SIG-M5 (cell line): ENCODE measurements at places on chromosomes 1 and 21.

DNA sequence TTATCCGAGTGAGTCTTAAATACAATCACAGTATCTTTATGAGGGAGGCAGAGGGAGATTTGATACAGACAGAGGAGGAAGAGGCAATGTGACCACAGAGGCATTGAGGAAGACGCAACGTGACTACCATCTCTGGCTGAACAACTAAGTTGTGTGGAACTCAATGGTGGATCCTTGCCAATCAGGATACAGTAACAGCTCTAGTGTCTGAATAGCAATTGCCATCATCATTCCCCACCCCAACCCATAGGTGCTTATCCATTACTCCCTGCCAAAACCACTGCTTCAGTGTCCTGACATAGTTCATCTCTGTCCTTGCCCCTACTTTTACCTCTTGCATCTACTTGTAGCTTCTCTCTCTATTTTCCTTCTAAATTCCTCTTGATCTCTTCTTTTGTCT is 20.5 kb upstream of the RHBDL2 start:
- DNase-seq = no peak

GRCh38 chr1:240999826-241000225 is 357.2 kb downstream of the RGS7 start:
- no peak for DNase-seq

- peak; percentile 86 for DNase-seq
Measured at GRCh38 chr1:200907611-200908097, 13.0 kb downstream of the INAVA start.

DNA sequence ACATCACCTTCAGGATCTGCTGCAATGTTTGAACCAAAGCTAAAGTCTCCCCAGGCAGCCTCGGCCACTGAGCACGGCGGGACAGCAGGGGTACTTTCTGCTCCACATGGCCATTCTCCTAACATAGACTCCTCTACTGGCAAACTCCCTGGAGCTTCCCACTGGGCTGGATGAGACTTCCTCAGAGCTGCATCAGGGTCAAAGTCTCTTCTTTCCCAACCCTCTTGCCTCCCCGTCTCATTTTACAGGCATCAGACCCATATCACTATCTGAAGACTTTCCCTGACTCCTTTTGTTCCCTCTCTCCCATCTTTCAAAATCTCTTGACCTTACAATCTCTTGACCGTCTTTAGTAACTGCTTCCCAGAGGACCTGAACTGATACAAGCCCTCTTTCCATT is 42.2 kb upstream of the KIRREL1 start:
- DNase-seq = no peak

- no peak for DNase-seq
Measured at GRCh38 chr1:172117800-172118199, 276.5 kb downstream of the DNM3 start.

GRCh38 chr1:208511242-208511860 is 267.2 kb upstream of the PLXNA2 start:
- DNase-seq = no peak

GRCh38 chr1:231424950-231425805 is 3.1 kb upstream of the EGLN1 start:
- no peak for DNase-seq

DNA sequence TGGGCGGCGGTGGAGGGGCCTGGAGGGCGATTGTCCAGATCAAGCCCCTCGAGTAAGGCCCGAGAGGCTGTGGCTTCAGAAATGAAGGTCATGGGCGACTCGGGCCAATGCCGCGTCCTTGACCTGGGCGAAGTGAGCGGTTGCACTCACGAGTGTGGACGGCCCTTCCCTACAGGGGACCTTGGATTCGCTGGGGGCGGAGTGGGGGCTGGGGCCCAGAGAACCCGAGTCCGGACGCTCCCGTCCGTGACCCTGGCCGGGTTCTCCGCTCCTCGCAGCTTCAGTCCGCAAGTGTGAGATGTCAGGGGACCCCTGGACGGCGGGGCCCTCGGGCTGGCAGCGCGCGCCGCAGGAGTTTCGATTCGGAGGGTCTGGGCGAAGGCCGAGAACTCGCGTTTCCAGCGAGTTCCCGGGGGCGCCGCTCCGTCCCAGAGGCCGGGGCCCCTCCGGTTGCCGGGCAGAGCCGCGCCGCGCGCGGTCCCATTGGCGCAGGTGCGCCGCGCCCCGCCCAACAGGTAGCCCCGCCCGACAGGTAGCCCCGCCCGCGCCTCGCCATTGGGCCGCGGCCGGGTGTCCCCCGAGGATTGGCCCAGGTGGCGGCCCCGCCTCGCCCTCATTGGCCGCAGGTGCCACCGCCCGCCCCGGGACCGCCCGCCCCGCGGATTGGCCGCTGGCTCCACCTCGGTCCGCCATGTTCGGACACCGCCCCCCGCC is at the start of gene PRKCZ:
Gene PRKCZ (plus strand): TSS at position 694 of the 714 bp plus-strand sequence. CDS start 220 bp downstream, outside the sequence.
- DNase-seq = peak; percentile 16

- DNase-seq = no peak
Measured at GRCh38 chr1:205371871-205372660, 15.3 kb upstream of the KLHDC8A start.

DNA sequence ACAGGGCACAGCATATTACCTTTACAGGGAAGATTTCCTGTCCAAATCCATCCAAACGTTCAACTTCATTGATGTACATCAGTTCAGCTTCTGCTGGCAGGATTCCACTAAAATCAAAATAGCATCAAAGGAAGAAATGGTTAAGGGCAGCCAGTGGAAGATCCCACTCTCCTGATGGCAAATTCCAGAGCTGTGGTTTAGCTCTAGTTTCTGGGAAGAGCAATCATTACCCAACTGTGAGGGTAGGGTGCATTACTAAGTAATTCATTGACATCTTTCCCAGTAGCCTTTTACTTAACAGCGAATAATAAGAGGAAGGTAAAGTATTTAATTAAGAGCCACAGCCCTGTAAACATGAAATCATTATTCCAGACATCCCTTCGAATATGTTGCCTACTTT is 120.7 kb downstream of the SMYD2 start:
- DNase-seq = no peak

- DNase-seq = no peak
Measured at GRCh38 chr1:24972221-24972914, 42.3 kb upstream of the RUNX3 start.

DNA sequence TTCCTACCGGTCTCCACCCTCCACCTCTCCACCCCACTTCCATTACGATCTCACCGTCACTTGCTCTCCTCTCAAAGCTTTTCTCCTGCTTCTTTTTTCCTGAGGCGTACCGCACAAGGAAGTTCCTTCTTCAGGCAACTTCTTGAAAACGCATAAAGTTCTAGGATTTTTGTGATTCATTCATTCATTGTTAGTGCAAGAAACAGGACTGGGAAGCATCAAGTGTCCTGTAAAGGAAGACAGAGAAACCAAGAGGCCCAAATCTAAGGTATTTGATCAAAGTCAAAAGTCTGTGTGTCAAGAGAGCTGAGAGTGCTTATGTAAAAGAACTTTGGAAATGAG is 1.3 kb upstream of the RCC2 start:
- DNase-seq = no peak

DNA sequence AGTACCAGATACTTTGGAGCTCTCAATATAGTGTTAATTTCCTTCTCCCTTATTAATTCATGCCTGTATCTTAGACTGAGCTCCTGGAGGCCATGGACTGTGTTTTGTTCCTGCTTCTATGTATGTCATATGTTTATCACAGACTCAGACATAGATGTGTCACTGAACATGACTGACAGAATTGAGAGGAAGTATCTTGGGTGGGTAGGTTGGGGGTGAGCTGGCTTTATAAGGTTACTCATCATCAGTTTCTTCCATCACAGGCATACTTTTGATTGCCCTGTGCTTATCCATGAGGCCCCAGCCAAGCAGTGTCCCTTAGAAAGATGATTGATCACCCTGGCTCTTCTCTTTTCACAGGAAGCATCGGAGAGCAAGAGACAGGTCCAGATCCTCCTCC is 5.6 kb upstream of the SH3D21 start:
- DNase-seq = no peak

DNA sequence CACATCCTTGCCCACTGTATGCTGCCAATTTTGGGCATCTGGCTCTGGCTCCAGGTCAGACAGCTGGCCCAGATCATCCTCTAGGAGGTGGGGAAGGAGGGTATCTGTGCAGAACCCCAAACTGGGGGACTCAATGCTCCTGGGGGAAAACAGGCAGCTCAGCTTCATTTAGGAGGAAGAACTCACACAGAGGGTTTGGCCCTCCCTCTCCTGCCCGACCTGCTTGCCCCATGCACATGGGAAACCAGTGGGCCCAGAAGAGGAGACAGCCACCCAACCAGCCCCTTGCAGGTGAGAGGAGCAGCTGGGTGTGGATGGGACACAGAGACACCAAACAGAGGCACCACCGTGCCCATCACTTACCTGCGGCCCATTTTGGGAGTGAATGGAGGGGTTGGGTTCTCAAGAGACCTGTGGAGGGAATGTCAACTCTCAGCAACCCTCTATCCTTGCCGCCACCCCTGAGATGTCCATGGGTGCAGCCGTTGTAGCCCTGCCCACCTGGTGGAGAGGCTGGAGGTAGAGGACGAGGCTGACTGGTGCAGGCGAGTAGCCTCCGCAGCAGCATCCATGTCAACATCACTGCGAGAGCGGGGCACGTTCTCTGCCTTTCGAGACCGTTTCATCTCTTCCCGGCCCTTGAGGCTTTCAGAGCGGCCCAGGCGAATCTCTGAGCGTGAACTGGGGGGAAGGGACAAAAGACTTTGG is 27.5 kb downstream of the LRRC71 start:
- no peak for DNase-seq

DNA sequence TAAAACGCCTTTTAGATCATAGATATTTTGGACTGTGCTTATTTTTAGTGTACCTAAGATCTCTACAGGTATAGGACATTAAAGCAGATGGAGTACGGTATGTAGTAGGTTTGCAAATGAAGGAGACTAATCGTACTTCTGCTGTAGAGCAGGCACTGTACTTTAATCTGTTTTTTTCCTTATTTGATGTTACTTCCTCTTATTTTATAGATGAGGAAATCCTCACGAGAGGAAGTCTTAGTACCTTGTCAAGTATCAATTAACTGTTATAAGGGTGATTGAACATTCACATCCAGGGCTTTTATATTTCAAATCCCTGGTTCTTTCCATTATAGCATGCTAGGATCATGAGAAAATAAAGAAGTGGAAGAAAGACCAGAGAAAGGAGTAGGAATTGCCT is 41.1 kb downstream of the CACHD1 start:
- no peak for DNase-seq

GRCh38 chr1:41740630-41741239 is 178.0 kb downstream of the HIVEP3 start:
- no peak for DNase-seq

- DNase-seq = no peak
Measured at GRCh38 chr1:216896146-216896545, 172.9 kb upstream of the ESRRG start.

- no peak for DNase-seq
Measured at GRCh38 chr1:118979754-118980575, 8.2 kb downstream of the TBX15 start.
